Smooth muscle cell of bladder (primary cell): ENCODE measurements at places on chromosomes 11 and 22. TPM values are rescaled to one million over a fixed set of nuclear protein-coding genes. Genes with fewer than 3 reads are reported as not detected.

Gene CSF2RB
- 0.09 TPM in 1 of 2 replicates, not detected in the other for total RNA-seq

Gene NXPE1
- 0.09 TPM in 1 of 2 replicates, not detected in the other for total RNA-seq

Gene MMP11
- 9.2 and 19.8 TPM in 2 replicates for total RNA-seq

Gene DDT
- total RNA-seq = 88.7 and 111 TPM in 2 replicates

Gene DDTL
- 0.85 and 0.92 TPM in 2 replicates for total RNA-seq

Gene SLC6A5
- under 0.01 TPM in 1 of 2 replicates, not detected in the other for total RNA-seq

Gene SSTR3
- under 0.01 and 0.09 TPM in 2 replicates for total RNA-seq

Gene GSTT2
- 0.09 and 0.14 TPM in 2 replicates for total RNA-seq

Gene RASL10A
- under 0.01 TPM in 1 of 2 replicates, not detected in the other for total RNA-seq

Gene LGALS12
- 0.09 TPM in 1 of 2 replicates, not detected in the other for total RNA-seq
